Activated T-helper 1 cell treated with anti-CD3 and anti-CD28 coated beads, Interleukin-12 subunit alpha, Interleukin-12 subunit beta, Interleukin-2, Interleukin-4 antibody, amounts not matched to agents 30 ng/mL and 10 ng/mL and 1 ng/mL, durations not matched to agents 14 hours and 24 hours and 36 hours (primary cell): ENCODE measurements at places on chromosomes 4 and X. TPM values are rescaled to one million over a fixed set of nuclear protein-coding genes. Genes with fewer than 3 reads are reported as not detected.

DNA sequence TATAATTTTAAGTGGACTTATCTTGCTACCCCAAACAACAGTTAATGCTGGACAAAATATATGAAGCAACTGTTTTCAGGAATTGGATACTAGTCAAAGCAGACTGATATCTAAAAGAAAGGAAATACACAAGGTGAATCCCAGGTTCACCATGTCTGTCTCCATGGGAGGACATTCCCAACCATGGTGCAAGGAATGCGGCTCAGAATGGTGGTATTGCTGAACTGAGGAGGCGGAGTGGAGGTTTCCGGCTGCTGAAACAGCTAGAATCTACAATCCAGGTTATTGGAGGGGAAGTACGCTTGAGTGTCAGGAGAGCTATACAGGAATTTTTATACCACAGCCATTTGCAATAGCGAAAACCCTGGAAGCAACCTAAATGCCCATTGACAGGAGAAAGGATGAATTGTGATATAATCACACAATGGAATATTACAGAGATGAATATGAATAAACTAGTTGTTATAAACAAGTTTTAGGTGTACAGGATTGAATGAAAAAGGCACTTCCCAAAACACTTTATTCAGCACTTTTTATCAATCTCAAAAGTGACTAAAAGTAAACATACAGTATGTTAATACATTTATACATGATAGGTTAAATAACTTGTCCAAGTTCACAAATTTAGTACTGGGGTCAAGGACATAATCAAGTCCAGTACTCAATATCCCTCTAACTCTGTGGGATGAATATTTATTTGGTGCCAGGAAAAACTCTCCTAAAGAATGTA lies 9.0 kb downstream of the HMGB2 start:
- peaks cover 18% of the 10 kb centered on the region for H3K36me3 ChIP-seq
- no peaks in the 10 kb centered on the region for H3K27me3 ChIP-seq
- H3K27ac ChIP-seq: no peak overlapping the region
- H3K4me3 ChIP-seq: no peak overlapping the region
- DNase-seq: no peak
- peaks cover 12% of the 10 kb centered on the region for H3K4me1 ChIP-seq

- H3K4me3 ChIP-seq: no peak overlapping the region
- H3K36me3 ChIP-seq: no peaks in the 10 kb centered on the region
- DNase-seq: no peak
- H3K4me1 ChIP-seq: no peaks in the 10 kb centered on the region
Observed at GRCh38 chr4:94156826-94157225, 50.8 kb upstream of the SMARCAD1 start.

GRCh38 chrX:140355922-140356321 lies 148.9 kb downstream of the SOX3 start:
- H3K4me1 ChIP-seq: no peaks in the 10 kb centered on the region
- no peaks in the 10 kb centered on the region for H3K36me3 ChIP-seq
- H3K27ac ChIP-seq: no peak overlapping the region
- no peak for DNase-seq
- H3K27me3 ChIP-seq: no peaks in the 10 kb centered on the region

The P2RY10 gene
- total RNA-seq: 34.6 and 44.9 TPM in 2 replicates

- no peak for DNase-seq
- no peaks in the 10 kb centered on the region for H3K27me3 ChIP-seq
- H3K27ac ChIP-seq: no peak overlapping the region
- H3K4me1 ChIP-seq: no peaks in the 10 kb centered on the region
- no peaks in the 10 kb centered on the region for H3K36me3 ChIP-seq
- no peak overlapping the region for H3K4me3 ChIP-seq
Observed at GRCh38 chrX:3384327-3384726, 37.9 kb upstream of the MXRA5 start.

The SULT1E1 gene
- not detected in 2 replicates for total RNA-seq

The RIBC1 gene
- total RNA-seq: 0.64 and 0.75 TPM in 2 replicates

The FGFBP2 gene
- 4.8 and 7.7 TPM in 2 replicates for total RNA-seq

- H3K36me3 ChIP-seq: no peaks in the 10 kb centered on the region
- H3K4me1 ChIP-seq: no peaks in the 10 kb centered on the region
- H3K27me3 ChIP-seq: peaks cover 4% of the 10 kb centered on the region
- no peak overlapping the region for H3K4me3 ChIP-seq
Observed at GRCh38 chrX:134365904-134366303, 94.1 kb upstream of the HPRT1 start.

The CLCN4 gene
- total RNA-seq: not detected in 2 replicates
